Right lung (tissue), 10 donors: ENCODE measurements at places on chromosomes 4 and X. TPM values are rescaled to one million over a fixed set of nuclear protein-coding genes. Genes with fewer than 3 reads are reported as not detected.
A peak's percentile ranks its signal among the peaks of the same experiment; 100 is the strongest.

Gene PNPLA4
- 24.4 TPM for polyA plus RNA-seq

Gene AMBN
- not detected for polyA plus RNA-seq

Gene JCHAIN
- polyA plus RNA-seq: 2.1 TPM

Gene F11
- polyA plus RNA-seq: 1.8 TPM

Gene RCHY1
- polyA plus RNA-seq: 31.9 TPM

Gene ATOH1
- polyA plus RNA-seq: not detected

Gene IL15
- 0.90 TPM for polyA plus RNA-seq

GRCh38 chrX:9829308-9830267, 43.4 kb downstream of the SHROOM2 start:
- no peak for DNase-seq

GRCh38 chr4:182560358-182560757, 317.2 kb downstream of the TENM3 start:
- DNase-seq: no peak

DNA sequence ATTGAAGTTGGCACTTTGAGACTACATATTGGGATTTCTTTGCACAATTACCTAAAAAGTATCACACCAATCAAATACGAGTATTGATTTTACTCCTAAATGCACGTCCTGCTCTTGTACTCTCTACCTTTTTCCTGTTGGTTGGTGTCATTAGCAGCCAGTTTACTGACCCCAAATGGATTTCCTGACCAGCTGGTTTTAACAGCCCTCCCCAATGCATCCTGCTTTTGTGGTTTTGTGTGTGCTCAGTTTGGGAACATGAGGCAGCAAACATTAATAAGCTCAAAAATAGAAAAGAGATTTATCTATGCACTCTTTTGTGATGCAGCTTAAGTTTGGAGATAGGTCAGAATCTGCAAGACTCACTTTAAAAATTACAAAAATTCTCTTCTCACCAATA, 230.3 kb downstream of the MAPK10 start:
- no peak for DNase-seq

- no peak for DNase-seq
Observed at GRCh38 chr4:57098941-57099340, 11.2 kb downstream of the IGFBP7 start.

DNA sequence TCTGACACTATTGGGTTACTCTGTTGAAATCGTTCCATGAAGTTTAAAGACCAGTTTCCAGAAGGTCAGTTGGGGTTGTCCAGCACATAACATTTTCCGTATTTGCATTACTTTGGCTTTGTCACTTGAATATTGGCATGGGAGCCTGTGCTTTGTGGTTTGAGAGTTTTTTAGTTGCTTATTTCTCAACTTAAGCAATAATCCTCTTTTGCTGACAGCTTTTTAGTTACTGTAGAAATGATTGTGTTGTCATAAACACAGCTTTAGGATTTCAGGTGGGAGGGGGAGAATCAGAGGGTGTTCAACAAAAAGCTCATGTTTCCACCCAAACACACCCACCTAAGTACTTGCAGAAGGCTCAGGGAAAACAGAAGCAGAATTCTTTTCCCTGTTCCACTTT, 210.7 kb upstream of the TLL1 start:
- no peak for DNase-seq

GRCh38 chrX:29662101-29662500, 553.3 kb upstream of the MAGEB2 start:
- no peak for DNase-seq

DNA sequence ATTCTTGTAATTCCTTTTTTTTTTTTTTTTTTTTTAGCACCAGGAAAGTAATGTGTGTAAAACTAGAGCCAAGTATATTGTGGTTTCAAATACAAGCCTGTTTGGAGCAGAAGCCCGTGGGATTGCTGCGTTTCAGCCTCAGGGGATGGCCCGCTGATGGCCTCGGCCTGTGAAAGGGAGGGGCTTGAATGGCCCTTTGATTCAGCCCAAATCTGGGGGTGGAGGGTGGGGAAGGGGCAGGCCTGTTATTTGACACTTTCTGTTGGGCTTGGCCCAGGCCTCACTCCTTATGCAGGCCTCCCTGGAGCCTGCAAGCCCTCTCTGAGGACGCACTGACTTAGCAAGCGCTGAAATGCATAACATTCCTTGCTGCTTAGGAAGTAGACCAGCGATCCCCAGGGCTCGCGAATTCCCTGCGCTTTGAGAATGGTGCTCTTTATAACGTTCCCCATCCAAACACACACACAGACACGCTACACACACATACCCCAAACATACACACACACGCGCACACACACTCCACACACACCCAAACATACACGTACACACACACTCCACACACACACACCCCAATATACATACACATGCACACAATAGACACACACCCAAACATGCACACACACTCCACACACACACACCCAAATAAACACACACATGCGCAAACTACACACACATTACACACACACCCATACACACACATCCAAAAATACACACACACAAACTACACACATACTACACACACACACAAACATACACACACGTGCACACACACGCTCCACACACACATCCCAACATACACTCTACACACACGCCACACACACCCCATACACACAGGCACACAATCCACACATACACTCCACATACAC, 29.6 kb downstream of the TLR10 start:
- DNase-seq: peak; percentile 91

GRCh38 chr4:7788694-7789425, 150.8 kb downstream of the AFAP1 start:
- no peak for DNase-seq

GRCh38 chr4:156939139-156939538, 32.5 kb downstream of the PDGFC start:
- DNase-seq: no peak

DNA sequence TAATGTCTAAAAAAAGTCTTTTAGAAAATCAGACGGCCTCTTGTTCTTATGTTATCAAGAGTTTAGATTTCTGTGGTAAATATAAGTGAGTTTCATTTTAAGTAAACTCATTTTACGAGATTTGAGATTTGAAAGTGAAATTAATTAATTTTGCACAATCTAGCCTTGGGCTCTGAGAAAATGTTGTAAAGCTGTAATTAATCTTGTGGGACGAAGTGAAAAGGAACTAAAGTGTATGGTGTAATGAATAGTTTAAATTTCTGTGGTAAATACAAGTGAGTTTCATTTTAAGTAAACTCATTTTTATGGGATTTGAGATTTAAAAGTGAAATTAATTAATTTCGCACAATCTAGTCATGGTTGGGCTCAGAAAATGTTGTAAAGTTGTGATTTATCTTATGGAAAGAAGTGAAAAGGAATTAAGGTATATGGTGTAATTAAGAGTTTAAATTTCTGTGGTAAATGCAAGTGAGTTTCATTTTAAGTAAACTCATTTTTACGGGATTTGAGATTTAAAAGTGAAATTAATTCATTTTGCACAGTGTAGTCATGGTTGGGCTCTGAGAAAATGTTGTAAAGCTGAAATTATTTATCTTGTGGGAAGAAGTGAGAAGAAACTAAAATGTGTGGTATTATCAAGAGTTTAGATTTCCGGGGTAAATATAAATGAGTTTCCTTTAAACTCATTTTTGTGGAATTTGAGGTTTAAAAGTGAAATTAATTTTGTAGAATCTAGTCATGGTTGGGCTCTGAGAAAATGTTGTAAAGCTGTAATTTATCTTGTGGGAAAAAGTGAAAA, 1.6 kb downstream of the SCML1 start:
- DNase-seq: no peak

DNA sequence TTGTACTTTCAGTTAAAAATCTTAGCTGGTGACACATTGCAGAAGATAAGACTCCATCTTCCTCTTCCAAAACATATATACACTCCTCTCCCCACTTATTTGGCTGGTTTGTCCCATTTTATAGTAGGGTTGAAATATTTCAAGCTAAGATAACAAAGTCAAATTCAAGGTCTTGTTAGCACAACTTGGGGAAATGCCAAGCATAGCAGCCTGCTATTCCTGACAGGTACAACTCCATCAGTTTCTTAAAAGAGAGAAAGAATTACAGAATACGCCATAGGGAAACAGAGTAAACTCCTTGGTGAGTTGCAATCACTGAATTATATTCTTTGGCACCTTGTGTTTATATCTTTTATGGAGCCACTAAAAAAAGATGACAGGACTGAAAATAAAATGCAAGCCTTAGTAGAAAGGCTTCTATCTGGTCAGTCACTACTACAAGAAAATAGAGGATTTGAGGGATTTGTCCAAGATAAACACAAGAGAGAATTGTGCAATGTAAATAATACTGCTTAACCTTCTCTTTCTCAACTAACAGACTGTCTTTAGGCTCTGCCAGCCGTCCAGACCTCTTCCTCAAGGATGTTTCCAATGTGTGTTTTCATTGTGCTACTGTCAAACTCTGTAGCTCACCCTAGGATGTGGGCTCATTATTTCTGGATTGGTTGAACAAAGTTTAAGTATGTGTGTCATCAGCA, 170.3 kb downstream of the VEGFC start:
- no peak for DNase-seq
